CD4-positive, alpha-beta T cell treated with Interleukin-12 subunit alpha and Interleukin-12 subunit beta, for 1 hour (primary cell): ENCODE measurements at places on chromosomes 3 and 15.

DNA sequence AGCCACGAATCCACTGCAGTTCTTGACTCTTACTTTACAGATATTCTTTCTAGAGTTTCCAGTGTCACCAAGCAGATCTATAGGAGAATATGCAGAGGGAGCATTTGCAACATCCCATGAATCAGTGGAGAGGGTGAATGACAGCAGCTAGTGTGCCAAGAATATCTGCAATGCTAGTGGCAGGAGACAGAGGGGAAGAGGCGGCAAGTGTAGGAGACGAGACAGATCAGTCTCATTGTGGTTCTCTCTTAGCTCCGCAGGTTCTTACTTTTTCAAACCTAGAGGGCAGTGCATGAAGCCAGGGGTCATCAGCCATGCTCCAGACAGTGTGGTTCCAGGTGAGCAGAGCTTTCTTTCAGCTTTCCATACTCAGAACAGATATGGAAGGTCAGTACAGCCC, 744 bp downstream of the ZNF619 start:
- DNase-seq = no peak

- DNase-seq = no peak
Measured at GRCh38 chr3:58383904-58384303, 49.7 kb downstream of the PDHB start.

GRCh38 chr3:174342171-174342570, 517.0 kb upstream of the NAALADL2 start:
- DNase-seq = no peak

DNA sequence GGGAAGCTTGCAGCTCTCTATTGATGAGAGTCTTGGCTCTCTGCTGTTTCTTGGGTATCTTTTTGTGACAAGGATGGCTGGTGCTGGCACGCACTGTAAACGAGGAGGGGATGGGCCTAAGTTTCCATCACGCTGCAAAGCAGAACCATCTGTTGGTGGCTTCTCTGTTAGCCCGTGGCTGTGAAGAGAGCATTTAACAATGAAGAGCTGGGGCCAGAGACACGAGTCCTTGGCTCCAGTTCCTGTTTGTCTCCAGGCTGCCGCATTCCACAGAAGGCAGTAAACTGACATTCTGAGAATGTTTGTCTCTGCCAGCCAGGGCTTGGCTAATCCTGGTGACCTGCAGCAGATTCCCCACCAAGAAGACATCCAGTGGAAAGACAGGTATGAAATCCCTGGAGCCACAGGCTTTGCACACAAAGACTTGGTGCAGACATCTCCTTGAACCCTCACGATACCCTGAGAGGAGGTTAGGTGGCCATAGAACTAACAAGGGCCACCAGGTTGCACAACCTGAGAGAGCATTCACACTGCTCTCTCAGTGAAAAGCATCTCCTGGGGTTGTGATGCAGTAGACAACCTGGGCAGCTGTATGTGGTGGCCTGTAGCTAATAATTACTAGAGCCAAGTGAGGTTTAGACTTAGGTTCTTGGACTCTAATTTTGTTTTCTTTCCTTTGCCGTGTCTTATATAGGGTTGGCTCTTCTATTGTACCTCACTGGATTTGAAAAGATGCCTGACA, 130.9 kb downstream of the ASB7 start:
- no peak for DNase-seq

- no peak for DNase-seq
Measured at GRCh38 chr3:158663246-158663645, 9.2 kb downstream of the LXN start.

- no peak for DNase-seq
Measured at GRCh38 chr3:84974347-84974746, 15.6 kb downstream of the CADM2 start.

GRCh38 chr3:107988460-107989175, 102.2 kb downstream of the CD47 start:
- peak; percentile 33 for DNase-seq

GRCh38 chr15:40398413-40398873, 7.2 kb upstream of the IVD start:
- peak; percentile 21 for DNase-seq

DNA sequence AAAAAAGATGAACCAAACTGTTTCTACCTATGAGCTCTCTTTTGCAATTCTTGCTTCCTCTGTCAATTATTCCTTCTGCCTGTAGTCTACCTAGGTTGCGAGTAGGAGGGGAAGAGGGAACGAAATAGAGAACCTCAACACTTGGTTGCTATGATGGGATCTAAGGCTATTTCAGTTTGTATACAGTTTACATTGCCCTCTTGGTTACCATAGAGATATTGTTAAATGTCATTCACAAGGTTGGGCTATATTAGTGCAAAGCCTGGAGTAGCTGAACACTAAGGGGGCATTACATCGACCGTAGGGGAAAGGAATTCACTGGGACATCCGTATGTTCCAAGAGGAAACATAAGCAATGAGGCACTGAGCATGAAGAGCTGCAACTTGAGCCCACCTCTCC, 276.9 kb downstream of the GBE1 start:
- no peak for DNase-seq
